ENCODE measurements at places on chromosomes 4 and X.

- no peak for DNase-seq
Measured at GRCh38 chr4:67104145-67104544, 441.2 kb downstream of the CENPC start.

DNA sequence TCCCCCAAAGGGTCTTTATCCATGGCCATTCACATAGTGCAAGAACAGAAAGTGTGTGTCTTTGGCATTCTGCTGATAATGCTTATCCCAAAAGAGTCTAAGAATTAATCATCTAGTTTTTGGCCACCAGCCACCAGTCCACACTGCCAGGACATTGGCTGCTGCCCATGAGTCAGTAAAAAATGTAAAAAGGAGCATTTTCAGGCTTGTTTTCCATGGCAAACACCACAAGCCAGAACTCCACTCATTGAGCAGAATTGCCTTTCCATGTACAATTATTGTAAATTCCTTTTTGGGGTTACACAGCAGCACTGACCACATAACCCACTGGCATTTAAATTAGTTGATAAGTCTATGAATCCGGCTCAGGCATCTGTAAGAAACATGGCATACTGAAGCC is 89.2 kb upstream of the PRDX4 start:
- no peak for DNase-seq

GRCh38 chr4:62126064-62126732 is 926.1 kb downstream of the ADGRL3 start:
- DNase-seq = no peak

GRCh38 chr4:21205821-21206531 is 505.7 kb downstream of the PACRGL start:
- DNase-seq = no peak

DNA sequence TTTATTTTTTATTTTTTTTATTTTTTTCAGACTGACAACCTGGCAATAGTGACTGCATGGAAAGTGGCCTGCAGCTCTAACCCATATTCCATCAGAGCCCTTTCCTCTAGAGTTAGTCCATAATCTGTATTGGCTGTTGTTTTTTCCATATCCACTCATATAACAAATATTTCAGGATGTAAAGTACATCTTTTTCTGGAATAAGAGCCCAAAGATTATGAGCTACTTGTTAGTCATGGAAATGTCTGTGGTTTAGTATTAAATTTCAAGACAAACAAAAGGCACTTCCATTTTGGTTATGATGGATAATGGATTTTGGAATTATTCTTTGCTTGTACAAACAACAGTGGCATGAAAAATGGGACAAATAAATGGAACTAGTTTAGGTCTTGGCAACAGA is 296.0 kb upstream of the HS3ST1 start:
- no peak for DNase-seq

- DNase-seq = no peak
Measured at GRCh38 chrX:13109817-13110216, 65.4 kb upstream of the FAM9C start.

GRCh38 chr4:89535251-89535650 is 227.7 kb upstream of the GPRIN3 start:
- DNase-seq = no peak

- DNase-seq = no peak
Measured at GRCh38 chr4:109876634-109877265, 28.8 kb downstream of the LRIT3 start.

DNA sequence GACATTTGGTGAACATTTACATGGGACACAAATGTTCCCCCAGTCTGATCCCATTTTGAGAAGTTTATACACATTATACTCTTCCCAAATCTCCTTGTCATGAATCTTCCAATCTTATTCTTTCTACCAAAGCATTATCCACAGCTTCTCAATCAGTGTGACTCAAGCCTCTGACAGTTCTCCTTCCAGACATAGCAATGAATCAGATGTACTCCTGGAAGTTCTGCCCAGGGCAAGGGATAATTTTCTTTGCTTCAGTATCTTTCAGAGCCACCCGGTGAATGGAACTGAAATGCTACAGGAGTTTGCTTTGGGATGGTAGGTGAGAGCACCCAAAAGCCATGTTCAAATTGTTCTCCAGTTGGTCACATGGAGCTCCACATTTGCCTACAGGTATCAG is 145.5 kb downstream of the ANXA5 start:
- no peak for DNase-seq

DNA sequence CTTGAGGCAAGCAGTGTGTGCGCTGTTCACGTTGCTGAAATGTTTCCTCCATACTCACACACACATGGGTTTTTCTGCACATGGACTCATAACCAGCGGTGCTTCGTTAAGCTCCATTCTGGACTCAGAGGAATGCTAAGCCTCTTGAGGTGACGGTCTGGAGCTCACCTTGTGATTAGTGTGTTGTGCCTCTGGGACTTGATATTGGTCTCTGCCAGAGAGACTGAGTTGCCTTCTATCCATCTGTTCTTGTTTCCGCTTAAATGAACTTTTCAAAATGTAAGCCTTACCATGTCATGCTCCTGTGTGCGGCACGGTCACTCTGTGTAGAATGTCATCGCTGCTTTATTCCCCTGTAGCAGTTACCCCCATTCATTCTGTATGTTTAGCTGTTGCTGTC is 42.5 kb downstream of the ADD1 start:
- no peak for DNase-seq

DNA sequence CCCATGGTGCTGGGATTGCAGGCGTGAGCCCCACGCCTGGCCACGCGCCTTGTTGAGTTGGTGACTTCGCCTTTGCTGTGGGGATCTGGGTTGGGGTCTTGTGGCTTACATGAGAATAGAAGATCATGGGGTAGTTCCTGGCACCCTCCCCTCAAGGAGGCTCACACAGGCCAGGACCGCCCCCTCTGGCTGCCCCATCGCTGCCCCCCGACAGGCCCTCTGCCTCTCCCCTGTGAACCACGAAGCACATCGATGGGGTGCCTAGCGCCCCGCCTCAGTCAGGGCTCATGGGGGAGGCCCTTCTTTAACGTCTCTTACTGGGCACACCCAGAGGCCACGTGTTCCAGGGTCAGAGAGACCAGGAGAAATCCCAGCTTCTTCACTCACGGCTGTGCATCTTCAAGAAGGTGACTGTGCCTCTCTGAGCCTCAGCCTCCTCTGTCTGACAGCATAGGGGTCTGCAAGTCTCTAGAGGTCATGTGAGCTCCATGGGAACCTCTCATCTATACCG is 23.6 kb upstream of the SPON2 start:
- peak; percentile 12 for DNase-seq

GRCh38 chrX:41491267-41492004 is 44.3 kb downstream of the NYX start:
- DNase-seq = no peak

DNA sequence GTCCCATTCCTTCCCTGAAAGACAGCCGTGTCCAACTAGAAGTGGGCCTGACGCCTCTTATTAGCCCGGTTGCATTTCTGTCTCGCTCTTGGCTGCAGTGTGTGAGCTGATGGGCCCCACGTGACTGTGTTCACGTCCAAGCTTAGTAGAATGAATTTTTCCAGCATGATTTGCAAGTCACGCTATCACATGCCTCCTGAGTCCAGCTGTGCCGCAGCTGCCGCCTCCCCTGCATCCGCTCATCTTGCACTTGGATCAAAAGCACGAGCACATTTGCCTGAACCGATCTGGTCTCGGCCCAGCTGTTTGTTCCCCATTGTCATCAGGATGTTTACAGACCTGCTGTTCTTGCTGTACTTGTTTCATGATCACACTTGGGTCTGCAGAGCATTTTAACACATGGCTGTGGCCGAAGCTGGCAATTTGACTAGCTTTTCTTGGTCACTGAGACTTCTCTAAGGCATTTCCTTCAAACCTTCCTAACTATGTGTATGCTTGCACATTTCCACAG is 126.5 kb downstream of the KIT start:
- no peak for DNase-seq

- no peak for DNase-seq
Measured at GRCh38 chr4:93751411-93751810, 77.1 kb upstream of the ATOH1 start.

- DNase-seq = no peak
Measured at GRCh38 chr4:122703868-122704267, 28.6 kb upstream of the BBS12 start.

GRCh38 chr4:185587427-185588161 is 52.3 kb upstream of the PDLIM3 start:
- peak; percentile 52 for DNase-seq

DNA sequence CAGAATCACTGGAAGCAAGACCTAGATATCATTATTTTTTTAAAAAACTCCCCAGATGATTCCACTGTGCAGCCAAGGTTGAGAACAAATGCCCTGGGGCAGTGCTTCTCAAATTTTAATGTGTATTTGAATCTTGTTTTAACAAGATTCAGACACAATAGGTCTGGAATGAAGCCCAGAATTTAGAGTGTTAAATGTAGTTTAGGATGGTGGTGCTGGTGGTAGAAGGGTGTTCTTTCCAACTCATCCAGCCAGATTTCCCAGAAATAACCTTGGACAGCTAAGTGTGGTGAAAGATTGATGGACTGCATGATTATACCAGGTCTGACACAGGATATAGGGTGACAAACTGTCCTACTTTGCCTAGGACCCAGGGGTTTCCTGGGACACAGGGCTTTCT is 120.1 kb upstream of the MED14 start:
- DNase-seq = no peak

- no peak for DNase-seq
Measured at GRCh38 chrX:115598556-115598955, 37.6 kb downstream of the PLS3 start.

DNA sequence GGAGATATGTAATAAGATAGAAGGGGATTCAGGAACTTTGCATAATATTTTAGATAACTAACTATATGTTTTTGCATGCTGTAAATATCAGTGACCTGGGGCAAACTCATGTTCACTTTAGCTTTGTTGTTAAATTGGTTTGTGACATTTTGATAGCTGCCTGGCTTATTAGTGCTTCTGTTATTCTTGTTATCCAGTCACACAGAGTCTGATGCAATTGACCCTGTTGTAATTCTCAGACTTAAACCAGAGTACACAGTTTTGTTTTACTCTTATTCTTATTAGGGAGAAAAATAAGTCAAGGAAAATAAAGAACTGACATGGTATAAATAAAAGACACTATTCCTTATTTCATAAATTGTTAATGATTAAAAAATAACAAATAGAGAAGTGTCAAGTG is 516.7 kb upstream of the SLIT2 start:
- no peak for DNase-seq

- DNase-seq = no peak
Measured at GRCh38 chr4:168550064-168550766, 53.4 kb downstream of the PALLD start.

DNA sequence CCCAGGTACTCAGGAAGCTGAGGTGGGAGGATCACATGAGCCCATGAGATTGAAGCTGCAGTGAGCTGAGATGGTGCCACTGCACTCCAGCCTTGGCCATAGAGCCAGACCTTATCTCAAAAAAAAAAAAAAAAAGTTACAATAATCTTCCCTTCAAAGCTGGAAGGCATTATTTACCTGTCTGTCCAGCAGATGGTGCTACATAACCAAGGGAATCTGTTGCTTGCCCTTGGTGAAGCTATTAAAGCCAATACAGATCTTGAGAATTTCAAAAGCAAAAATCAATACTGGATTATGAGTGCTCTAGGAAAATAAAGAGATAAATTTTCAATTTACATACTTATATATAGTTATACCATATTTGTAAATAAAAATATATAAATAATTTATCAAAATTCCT is 25.9 kb downstream of the PKD2 start:
- no peak for DNase-seq

DNA sequence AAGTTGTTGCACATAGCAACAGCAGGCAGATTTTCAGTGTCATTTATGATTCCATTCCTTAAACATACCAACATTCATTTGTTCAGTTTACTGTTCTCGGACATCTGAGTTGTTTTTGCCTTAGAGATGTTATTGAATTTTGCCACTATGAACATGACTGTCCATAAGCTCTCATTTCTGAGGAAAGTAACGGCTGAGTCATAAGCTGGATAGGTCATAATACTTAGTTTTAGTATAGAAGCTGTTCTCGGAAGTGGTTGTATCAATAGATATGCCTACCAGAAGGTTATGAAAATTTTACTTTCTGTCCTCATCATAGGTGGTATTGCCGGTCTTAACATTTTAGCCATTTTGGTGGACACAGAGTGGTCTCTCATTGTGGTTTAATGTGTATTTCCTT is 157.1 kb upstream of the CLNK start:
- DNase-seq = no peak

DNA sequence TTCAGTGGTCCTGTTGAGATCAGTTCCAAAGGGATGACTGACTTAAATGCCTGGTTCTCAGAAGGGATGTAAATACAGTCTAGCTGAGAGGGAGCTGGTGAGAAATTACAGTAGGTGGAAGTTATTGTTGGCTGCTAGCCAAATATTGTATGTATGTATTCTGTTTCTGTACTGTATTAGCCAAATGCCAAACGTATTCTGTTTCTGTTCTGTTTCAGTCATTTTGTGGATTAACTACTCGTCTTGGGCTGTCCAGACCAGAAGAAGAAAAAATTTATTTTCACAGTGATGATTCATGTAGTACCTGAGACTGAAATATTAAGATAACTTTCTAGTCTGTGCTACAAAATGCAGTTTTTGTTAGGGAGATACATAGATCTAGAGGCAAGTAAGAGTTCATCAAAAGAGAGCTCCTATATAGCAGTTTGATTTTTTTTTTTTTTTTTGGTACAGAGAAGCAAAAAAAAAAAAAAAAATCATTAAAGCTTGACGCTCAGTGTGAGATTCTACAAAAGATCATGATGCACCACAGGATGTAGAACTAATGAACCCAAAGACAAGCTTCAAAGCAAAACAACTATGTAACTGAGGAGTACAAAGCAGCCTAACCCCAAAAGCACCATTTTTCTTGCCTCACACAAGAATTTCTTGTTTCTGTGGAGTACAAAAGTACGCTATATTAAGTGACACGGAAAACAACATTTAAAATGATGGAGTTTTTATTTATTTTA is 54.8 kb downstream of the CASP6 start:
- no peak for DNase-seq

GRCh38 chr4:145822581-145822980 is 116.0 kb downstream of the ZNF827 start:
- DNase-seq = no peak

DNA sequence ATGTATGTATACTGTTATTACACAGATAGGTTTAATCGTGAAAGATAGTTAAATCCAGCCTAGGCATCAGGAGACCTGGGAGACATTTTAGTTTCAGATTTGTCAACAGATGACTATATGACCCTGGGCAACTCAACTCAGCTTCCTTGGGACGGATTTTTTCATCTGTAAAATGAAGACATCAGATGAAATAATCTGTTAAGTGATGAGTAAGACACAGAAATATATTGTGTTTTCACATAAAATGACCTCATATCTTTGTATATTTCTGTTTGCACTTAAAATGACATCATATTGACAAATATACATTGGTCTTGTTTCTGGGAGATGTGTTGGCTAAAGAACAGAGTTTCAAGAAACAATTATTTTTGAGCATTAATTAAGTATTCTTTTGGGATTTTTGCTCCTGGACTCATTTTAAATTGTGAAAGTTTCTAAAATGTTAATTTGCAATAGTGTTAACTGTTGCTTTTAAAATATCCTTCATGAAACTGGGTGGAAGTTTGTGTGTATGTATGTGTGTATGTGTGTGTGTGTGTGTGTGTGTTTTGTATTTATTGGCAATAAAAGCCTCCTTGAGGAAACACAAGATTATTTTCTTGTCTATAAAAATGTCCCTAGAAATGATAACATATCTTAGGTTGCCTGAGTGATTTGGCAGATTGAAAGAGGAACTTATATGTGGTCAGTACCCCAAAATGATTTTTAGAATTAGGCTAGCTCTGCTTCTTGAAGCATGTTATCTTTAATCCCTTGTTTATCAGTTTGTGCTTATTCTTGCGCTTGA is 29.1 kb upstream of the MMAA start:
- no peak for DNase-seq

Measured in central memory CD8-positive, alpha-beta T cell (primary cell).